COLO829 (cell line): ENCODE measurements at places on chromosomes 12 and 14.

DNA sequence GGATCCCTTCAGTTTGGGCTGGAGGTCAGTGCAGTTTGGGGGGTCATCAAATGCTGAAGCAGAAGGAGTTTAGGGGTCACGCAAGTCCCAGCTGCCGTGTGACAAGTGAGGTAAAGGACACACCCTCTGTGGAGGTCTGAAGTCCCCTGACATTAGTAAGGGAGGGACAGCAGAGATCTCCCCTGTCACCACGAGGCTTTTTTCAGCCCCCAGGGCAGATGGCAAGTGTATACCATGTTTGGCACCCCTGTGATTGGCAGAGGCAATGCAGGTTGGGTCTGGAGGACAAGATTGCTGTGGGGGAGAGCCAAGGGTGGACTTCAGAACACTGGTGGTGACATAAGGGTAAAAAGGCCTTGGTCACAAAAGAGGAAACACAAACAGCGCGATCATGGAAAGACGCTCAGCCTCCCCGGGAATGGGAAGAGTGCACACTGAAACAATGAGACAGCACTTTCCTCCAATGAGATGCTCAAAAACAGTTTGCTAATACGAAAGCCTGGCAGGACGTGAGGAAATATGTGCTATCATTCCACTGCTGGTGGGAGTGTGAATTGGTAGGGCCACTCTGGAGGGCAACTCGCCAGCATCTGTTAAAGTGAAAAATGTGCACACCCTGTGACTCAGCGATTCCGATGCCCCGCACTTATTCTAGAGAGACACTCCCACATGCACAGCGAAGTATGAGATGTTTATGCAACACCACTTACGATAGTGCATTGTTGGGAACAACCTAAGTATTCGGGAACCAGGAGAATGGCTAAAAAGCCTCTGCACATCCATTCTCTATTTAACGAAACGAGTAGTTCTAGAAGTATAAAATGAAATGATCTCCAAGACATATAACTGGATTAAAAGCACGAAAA is 14.4 kb upstream of the CD27 start:
- peak; percentile 69 for DNase-seq

- no peak for DNase-seq
These were observed 109.8 kb upstream of the FOXG1 start for GRCh38 chr14:28656704-28657255.

GRCh38 chr14:45051180-45051579 is 32.7 kb upstream of the PRPF39 start:
- no peak for DNase-seq

- no peak for DNase-seq
These were observed 35.3 kb upstream of the CSRNP2 start for GRCh38 chr12:51118706-51119105.

- no peak for DNase-seq
These were observed 234.9 kb downstream of the SUDS3 start for GRCh38 chr12:118611295-118611694.

GRCh38 chr12:104342635-104343249 is 39.2 kb downstream of the EID3 start:
- DNase-seq, result no peak

- no peak for DNase-seq
These were observed 20.4 kb downstream of the CMKLR1 start for GRCh38 chr12:108318472-108319275.

- DNase-seq, result no peak
These were observed 46.5 kb downstream of the PAPLN start for GRCh38 chr14:73283608-73284379.

DNA sequence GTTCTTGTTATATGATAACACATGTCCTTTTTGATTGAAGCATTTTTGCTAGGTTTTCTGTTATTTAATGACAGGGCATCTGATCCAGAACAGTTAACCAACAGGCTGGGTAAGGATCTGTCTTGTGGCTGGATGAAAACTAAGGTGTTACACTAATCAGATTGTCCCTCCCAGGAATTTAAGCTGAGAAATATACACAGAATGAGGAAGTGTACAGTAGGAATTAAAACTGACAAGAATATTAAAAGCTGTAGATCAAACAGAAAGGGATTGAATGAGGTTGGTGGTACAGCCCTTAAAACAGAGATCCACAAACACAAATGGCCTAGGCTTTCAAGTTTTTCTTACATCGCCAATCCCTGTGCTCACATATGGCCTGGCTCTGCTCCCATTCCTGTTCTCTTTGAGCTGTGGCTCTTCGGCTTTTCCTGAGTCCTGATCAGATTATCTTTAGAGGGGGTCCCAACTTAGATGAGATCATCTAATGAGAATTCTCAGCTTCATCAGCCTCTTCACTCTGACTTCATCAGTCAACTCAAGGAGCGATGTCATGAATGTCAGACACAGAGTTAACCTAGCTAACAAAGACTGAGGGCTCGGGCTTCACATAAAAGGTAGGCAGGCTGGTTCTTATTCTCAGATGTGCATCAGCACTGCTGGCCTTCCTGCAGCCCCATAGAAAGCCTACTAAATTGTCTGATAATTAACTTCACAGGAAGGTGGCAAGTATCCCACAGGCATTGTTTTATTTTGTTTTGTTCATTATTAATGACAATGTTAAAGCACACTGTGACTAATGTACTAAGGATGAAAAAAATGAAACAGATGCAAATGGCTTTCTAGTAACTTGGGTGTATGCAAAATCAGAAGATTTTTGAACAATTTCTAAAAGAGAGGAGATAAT is 11.4 kb downstream of the PYGL start:
- DNase-seq, result no peak

DNA sequence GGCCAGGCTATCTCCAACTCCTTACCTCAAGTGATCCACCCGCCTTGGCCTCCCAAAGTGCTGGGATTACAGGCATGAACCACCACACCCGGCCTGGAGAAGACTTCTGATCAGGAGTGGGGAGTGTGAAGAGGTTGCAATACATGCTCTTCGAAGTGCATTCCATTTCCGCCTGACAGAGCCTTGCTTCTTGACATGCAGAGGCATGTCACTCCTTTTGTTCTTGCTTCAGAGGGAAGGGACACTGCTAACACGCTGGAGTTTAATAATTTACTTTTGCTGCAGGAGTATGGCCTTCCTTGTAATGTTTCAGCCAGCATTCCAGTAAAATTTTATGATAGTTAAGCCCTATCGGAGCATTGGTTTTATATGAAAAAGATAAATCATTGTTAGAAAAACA is 74.9 kb downstream of the SLC25A47 start:
- no peak for DNase-seq

DNA sequence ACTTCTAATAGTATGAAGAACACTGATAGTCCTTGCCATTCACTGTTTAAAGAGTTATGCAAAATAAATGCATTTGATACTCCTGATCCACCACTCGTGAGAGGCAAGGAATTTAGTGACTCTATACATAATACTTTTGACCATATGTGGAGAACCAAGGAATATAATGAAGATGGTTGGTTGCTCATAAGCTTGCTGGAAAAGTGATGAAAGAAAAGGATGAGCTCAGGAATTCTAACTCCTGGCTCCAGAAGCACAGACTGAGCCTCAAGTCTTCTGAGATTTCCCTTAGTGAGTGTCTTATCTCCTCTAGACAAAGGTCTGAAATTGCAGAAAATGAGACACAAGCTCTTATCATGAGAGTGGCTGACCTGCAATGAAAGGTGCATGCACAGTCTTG is 57.1 kb upstream of the KRAS start:
- DNase-seq, result no peak

DNA sequence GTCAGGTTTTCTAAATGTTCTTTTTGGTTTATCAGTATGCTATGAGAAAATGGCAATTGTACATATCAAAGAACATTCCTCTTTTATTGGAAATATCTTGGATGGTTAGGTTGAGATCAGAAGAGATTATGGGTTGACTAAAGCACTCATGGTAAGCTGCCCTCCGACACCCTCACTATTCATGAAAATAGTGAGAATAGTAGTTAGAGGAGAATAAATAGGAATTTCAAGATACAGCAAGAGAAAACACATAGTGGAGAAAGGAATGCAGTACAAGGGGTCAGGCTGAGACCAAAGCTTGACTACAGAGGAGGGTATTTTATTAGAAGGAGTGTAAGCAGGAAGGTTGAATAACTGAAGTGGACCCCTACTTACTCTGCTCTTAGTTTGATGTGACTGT is 112.5 kb downstream of the PTPRQ start:
- no peak for DNase-seq

GRCh38 chr12:102401087-102401486 is 79.3 kb downstream of the IGF1 start:
- DNase-seq, result no peak

DNA sequence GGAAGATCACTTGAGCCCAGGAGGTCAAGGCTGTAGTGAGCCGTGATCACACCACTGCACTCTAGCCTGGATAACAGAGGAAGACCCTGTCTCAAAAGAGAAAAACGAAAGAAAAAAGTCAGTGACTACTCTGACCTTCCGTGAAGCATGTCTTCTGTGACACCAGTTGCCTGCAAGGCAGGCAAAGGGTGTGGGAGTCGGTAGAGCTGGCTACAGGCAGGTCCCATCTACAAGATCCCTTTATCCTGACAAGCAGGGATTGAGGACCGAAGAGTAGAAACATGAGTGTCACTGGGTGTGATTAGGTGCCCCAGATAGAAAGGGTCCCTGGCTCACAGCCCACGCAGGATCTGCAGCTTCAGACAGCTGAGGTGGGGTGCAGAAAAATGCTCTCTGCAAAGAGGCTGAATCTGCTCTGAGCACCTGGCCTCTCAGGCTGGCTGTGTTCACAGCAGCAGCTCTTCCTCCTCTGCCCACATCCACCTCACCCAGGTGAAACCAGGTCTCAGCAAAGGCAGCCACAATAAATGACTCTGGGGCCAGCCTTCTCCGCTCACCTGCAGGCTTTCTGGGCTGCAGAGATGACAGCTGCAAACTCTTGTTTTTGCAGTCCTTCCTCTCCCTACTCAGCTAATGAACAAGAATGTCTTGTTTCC is 28.6 kb upstream of the HSP90B1 start:
- no peak for DNase-seq

DNA sequence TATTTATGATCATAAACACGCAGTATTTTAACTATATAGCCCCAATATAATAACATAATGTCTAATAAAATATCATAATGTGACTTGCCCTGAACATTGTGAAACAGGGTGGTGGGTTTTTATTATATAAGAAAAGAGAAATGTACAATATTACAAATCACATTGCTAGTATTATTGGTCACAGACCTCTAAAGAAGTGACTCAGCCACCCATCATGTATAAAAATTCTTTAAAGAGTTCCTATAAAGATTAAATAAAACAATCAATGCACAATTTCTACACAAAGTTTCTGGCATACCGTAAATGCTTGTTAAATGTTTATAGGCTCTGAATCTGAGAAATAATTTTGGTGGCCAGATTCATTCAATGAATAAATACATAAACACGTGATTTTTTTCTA is 28.9 kb downstream of the ABCC9 start:
- DNase-seq, result no peak

DNA sequence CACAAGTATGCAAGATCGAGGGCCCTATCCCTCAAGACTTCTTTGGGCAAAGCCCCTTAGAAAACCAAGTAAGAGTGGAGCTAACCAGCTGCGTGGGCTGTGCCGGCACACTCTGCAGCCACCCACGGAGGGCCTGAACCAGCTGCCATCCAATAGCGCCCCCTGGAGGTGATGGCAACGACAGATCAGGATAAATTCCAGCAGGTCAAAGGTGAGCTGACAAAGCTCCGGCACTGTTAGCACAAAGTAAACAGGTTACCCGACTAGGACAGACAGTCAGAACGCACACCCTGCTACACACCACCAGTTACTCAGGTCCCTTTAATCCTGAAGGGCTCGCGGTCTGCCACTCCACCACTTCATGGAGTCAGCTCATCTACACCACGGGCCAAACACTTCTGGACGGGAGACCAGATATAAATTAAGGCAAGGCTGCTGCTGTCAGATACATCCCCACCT is 4.9 kb downstream of the ZBTB39 start:
- peak; percentile 63 for DNase-seq

- no peak for DNase-seq
These were observed 38.0 kb downstream of the LTBP2 start for GRCh38 chr14:74574090-74574433.

DNA sequence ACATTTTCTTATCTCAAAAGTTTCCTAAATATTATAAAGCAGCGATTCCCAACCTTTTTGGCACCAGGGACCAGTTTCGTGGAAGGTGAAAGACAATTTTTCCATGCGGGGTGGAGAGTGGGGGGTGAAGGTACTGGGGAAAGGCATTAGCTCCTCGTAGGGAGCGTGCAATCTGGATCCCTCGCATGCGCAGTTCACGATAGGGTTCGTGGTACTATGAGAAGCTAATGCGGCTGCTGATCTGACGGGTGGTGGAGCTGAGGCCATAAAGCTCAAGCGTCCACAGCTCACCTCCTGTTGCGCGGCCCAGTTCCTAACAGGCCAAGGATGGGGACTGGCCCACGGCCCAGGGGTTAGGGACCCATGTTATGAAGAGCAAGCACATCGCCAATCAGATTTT is 29.9 kb downstream of the NEUROD4 start:
- no peak for DNase-seq

DNA sequence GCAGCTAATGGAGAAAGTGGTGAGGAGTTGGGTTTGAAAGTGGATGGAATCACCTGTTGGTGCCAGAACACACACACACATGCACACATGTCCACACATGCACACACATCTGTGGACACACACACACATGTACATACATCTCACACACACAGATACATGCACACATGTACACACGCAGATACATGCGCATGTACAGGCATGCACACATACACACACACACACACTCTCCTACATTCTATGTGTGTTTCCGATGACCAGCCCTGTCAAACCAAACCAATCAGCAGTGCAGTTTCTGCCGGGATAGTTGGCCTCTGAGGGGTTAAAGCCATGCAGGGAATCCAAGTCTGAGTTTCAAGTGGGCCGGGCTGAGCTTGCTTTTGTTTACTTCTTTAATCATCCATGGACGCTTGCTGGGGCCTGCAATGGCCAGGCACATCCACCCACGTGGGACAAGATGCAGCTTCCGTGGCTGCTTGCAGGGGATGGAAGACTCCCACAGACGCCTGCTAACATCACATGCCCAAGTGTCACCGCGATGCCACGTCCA is 52.5 kb downstream of the GALNT9 start:
- no peak for DNase-seq

DNA sequence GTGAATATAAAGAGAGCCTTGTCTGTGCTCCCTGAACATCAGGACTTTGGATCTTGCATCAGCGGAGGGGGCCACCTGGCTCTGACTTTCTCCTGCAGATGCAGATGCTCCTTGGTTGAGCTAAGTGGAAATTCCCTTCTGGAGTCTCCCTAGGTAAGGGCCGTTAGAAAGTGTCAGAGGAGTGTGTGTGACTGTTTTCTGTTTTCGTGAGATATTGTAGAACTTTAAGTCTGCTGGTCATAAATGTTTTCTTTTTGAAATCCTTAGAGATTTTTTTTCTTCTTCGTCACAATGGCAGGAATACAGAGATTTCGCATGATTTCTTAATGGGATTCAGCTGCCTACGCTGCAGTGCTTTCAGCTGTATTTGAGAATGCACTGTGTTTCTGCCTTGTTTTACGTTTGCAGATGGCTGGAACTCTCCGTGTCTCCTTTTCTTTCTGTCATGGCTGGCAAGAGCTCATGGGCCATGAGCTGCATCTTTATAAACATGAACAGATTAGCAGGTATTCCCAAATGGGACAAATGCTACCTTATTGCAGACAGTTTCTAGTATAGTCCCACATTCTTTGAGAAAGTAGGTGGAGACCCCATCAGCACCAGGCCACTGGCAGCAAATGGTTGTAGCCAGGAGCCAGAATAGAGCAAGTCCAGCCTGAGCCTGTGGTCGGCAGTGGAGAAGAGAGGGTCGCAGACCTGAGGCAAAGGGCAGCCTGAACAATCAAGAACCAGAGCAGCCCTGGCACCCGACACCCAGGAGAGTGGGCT is 76.2 kb upstream of the FRMD6 start:
- DNase-seq, result no peak
